ENCODE measurements at places on chromosomes 1 and 21. TPM values are rescaled to one million over a fixed set of nuclear protein-coding genes. Genes with fewer than 3 reads are reported as not detected.
A peak's percentile ranks its signal among the peaks of the same experiment; 100 is the strongest.

Gene EXOSC10
- total RNA-seq: 80.6 TPM

Gene GBP6
- 0.26 TPM for total RNA-seq

Gene FOXO6
- 0.23 TPM for total RNA-seq

Gene FRRS1
- total RNA-seq: 4.1 TPM

Gene S100A5
- not detected for total RNA-seq

Gene MTF2
- total RNA-seq: 73.5 TPM

Gene ABCA4
- total RNA-seq: 51.7 TPM

Gene KIAA1614
- total RNA-seq: 2.6 TPM

Gene DNAJC6
- total RNA-seq: 3.5 TPM

Gene CPLANE2
- total RNA-seq: 3.6 TPM

Gene CEP350
- 39.2 TPM for total RNA-seq

Gene APCS
- total RNA-seq: not detected

- no peak for DNase-seq
Observed at GRCh38 chr1:74343216-74343615, 108.0 kb downstream of the TNNI3K start.

- no peak for DNase-seq
Observed at GRCh38 chr1:91402023-91402422, 2.6 kb downstream of the HFM1 start.

DNA sequence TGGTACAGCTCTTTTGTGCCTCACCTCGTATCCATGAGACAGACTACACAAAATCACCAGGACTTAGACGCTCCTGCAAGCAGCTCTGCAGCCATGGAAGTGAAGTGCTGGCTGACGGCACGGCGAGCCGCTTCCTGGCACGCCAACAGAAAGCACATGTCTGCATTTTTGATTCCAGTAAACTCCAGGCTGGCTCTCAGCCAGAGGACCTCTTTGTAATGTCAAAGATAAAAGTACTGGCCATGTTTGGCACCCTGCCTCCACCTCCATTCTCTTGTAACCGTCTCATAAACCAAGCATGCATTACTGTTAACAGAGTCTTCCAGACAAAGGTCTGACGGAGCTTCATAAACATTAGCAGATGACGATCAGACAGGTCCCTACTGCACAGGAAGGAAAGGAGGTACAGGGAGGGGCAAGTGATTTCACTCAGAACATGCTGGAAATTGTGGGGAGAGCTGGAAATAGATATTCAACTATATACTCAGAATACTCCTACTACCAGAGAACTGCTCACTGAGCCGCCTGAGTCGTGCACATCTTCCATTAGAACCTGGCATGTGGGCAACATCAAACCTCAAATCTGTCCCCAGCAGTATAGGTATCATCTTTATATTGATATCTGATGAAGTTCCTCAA lies 632.0 kb downstream of the SMYD3 start:
- no peak for DNase-seq

DNA sequence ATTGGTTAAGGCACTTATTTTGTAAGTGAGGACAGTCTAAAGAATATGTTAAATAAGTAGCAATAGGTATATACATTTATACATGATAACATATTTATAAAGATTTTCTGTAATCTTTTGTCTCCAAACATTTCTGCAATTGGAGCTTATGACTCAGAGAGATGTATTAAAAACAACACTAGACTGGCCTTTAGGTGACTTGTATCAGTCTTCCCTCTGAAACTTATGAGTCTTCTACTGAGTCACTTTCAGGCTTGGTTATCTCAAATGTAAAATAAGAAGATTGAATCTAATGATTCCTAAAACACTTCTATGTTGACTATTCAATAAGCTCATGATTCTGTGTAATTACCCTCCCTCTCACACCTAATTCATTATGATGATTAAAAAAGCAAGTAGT lies 672.6 kb upstream of the NEGR1 start:
- no peak for DNase-seq

GRCh38 chr1:183319051-183319450 lies 99.1 kb downstream of the NMNAT2 start:
- no peak for DNase-seq

GRCh38 chr1:62869217-62869754 lies 85.4 kb downstream of the ATG4C start:
- no peak for DNase-seq

DNA sequence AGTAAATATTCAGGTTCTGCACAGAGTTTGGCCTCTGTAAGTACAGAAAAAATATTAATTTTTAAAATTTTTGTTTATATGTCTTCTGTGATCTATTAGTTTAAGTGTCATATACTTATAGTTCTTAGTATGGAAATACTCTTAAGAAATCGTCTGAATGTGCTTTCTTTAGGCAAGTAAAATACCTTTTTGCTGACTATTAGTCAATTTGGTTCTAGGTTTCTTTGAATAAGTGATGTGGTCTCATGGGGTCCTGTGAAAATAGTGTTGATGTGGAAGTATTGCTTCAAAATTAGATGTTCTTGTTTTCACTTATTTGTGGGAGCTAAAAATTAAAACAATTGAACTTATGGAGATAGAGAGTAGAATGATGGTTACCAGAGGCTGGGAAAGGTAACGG lies 23.9 kb downstream of the MIGA1 start:
- DNase-seq: no peak

DNA sequence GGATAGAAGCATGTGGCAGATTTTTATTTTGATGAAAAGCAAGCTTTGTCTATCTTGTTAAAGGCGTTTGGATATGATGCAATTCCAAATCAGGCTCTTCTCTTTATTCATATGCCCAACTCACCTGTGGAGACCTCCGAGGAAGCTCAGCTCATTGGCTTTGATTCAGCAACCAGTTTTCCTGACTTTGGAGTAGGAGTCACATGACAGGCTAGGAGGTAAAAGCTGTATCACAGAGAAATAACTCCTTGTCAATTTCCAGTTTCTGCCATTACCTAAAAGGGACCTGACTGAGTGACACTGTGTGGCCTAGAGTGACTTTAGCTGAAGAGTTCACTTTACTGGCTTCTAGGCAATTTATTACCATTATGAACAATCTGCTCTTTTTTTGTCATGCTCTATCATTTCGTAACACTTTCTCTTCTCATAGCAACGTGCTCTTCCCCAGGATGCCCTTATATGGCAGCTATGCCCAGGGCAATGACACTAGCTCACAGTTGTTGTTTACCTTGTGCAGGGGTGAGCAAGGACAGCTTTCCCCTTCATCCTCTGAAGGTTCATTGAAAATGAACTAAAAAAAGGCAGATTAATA lies 107.2 kb downstream of the KCNK1 start:
- DNase-seq: no peak

DNA sequence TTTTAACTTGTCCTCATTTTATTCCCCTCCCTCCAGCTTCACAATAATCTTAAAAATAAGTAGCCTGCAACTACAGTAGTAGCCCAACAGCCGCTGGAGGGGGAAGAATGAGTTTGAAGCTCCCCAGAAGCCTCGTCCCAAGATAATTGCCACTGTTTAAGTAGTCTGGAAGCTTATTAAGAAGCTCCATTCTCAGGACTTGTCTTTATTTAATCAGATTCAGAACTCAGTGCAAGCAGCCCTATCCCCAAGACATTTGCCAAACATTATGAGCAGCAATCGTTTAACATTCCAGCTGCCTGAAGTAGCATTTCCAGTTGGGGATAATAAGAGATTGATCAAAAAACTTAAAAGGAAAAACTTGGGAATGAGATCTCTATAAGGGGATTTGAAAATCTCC lies 106.0 kb downstream of the URB2 start:
- DNase-seq: no peak

- DNase-seq: peak; percentile 59
Observed at GRCh38 chr1:200979574-200980451, 43.7 kb downstream of the KIF21B start.

DNA sequence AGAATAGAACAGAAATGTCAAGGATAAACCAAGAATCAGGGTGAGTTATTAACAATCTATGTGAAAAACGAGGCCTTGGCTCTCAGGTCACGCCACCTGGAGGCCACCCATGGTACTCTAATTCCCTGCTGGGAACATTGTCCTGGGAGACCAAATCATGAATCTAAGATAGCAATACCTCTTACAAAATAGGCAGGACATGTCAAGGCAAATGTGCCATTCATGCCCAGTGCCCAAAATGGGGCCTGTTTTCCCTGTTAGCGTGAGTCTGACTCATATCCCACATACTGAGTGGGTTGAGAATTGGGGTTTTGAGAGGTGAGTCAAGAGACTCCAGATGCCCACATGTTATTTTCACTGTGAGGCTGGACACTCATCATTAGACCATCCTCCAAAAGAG lies 380.8 kb downstream of the HHIPL2 start:
- peak; percentile 38 for DNase-seq

- DNase-seq: no peak
Observed at GRCh38 chr21:39180429-39181019, 2.7 kb downstream of the PSMG1 start.

DNA sequence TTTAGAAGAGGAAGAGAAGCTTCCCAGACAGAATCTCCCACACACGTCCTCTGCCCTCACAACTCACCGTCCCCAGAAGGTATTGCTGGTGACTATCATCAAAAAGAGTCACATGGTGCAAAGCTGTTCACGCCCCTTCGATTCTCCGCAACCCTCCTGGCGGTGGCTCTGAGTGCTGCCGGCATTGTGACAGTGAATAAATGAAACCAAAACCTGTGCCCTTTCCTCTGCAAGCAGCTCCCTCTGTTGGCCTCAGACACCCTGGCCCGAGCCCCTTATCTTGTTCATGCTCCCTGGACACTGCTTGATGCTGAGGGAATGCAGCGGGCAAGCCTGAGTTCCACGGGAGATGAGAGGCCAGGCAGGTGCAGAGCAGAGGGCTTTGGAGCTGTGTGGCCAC lies 510.3 kb downstream of the NPHP4 start:
- DNase-seq: peak; percentile 46

GRCh38 chr1:202861420-202862132 lies 27.4 kb downstream of the RABIF start:
- peak; percentile 92 for DNase-seq

DNA sequence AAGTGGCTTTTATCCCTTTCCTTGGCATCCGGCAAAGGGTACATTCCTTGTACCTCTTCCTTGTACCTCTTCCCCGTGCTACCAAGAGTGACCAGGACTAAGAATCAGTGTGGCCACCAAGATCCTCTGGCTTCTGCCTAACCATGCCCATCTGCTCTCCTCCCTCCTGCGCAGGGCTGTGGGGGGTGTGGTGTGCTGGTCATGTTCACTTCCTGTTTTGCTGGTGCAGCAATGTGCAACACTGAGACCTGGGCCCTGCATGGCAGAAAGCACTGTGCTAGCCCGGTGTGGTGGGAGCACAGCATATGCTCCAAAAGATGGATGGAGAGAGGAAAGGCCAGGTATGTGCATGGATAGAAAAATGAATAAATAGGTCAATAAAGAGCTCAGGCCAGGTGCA lies 33.3 kb upstream of the TENT5C start:
- DNase-seq: no peak

DNA sequence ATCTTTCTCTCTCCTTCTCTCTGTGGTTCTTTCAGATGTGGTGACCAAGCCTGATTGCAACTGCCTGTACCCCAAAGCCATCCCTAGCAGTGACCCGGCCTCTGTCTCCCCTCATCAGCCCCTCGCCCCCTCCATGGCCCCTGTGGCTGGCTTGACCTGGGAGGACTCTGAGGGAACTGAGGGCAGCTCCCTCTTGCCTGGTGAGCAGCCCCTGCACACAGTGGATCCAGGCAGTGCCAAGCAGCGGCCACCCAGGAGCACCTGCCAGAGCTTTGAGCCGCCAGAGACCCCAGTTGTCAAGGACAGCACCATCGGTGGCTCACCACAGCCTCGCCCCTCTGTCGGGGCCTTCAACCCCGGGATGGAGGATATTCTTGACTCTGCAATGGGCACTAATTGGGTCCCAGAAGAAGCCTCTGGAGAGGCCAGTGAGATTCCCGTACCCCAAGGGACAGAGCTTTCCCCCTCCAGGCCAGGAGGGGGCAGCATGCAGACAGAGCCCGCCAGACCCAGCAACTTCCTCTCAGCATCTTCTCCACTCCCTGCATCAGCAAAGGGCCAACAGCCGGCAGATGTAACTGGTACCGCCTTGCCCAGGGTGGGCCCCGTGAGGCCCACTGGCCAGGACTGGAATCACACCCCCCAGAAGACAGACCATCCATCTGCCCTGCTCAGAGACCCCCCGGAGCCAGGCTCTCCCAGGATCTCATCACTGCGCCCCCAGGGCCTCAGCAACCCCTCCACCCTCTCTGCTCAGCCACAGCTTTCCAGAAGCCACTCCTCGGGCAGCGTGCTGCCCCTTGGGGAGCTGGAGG lies 12.7 kb downstream of the CSF1 start:
- DNase-seq: peak; percentile 36

- DNase-seq: no peak
Observed at GRCh38 chr1:19468397-19468956, 16.9 kb downstream of the CAPZB start.

DNA sequence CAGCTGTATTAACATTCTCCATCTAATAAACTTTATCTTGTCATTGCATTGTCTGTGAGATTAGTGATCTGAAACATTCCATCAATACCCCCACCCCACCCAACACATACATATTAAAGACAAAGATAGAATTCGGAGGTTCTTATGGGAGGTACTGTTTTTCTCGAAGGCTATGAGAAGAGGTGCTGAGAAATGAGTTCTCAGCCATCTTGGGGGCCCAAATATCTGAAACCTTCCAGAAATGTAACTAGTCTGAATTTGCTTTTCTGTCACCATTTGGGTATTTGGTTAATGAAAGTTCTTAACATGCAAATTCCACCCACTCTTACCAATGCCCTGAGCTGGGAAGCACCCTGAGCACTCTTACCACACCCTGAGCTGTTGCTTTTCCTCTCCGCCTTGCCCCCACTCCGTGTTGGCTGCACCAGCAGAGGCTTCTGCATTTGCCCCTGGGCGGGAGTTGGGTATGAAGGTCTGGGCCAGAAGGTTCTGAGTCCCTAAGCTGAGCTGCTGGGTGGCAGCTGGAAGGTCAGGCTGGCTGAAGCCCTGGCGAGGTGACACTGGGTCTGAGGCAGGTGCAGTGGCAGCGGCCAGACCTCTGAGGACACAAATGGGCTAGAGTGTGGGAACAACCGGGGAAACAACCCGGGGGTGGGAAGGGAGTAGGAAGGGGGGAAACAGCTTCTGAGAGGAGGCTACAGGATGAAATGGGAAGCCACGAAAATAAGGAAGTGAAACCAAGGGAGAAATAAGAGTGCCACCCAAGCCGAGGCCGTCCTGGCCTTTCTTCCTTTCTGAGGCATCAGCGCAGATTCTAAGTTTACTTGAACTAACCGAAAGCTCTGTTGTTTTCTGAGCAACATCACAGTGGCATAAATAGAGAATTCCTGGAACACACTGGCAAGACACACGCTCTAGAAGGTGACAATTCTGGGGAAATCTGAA lies 26.3 kb upstream of the IER5 start:
- DNase-seq: no peak

- no peak for DNase-seq
Observed at GRCh38 chr1:154912755-154913154, 23.8 kb downstream of the PMVK start.

- DNase-seq: peak; percentile 75
Observed at GRCh38 chr1:35715568-35716002, 3.1 kb downstream of the C1orf216 start.

Measured in endothelial cell (in vitro differentiated cells).